ENCODE measurements at places on chromosomes 4 and X. TPM values are rescaled to one million over a fixed set of nuclear protein-coding genes. Genes with fewer than 3 reads are reported as not detected.

LIAS gene
- 10.6 TPM for polyA plus RNA-seq

HCCS gene
- 20.8 TPM for polyA plus RNA-seq

MSANTD1 gene
- 0.51 TPM for polyA plus RNA-seq

SLITRK4 gene
- polyA plus RNA-seq = 1.7 TPM

MEPE gene
- polyA plus RNA-seq = not detected

SHROOM3 gene
- 30.9 TPM for polyA plus RNA-seq

CLGN gene
- 6.4 TPM for polyA plus RNA-seq

TEX13D gene
- not detected for polyA plus RNA-seq

UBE2D3 gene
- polyA plus RNA-seq = 124 TPM

HS6ST2 gene
- polyA plus RNA-seq = 0.41 TPM

CHIC1 gene
- 2.3 TPM for polyA plus RNA-seq

L1CAM gene
- polyA plus RNA-seq = 91.5 TPM

CLNK gene
- not detected for polyA plus RNA-seq

SGMS2 gene
- not detected for polyA plus RNA-seq

GNRHR gene
- not detected for polyA plus RNA-seq

CT45A7 gene
- polyA plus RNA-seq = not detected

Measured in brain (organoid and tissue), 16 donors.